IMR-90 (cell line): ENCODE measurements at places on chromosomes 2 and 18.
A peak's percentile ranks its signal among the peaks of the same experiment; 100 is the strongest.

GRCh38 chr2:203886661-203887151, 19.1 kb downstream of the CTLA4 start:
- no peak for DNase-seq

GRCh38 chr18:8471372-8471771, 137.9 kb upstream of the RAB12 start:
- DNase-seq, result no peak

DNA sequence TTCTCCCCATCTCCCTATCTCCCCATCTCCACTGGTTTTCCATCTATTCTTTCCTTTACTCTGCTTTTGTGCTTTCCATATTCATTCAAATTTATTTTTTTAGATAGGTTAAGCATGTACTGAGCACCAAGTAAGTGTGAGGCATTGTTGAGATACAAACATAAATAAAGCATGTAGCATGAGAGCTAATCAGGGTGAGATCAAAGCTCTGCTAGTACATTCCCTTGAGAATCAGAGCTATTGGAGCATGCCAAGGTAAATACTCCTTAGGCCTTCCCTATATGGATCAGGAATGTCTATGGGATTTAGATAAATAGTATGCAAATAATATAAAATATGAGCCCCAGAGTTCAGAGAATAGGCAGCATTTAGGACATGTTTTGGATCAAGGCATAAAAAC, 25.3 kb downstream of the BABAM2 start:
- DNase-seq, result peak; percentile 6

DNA sequence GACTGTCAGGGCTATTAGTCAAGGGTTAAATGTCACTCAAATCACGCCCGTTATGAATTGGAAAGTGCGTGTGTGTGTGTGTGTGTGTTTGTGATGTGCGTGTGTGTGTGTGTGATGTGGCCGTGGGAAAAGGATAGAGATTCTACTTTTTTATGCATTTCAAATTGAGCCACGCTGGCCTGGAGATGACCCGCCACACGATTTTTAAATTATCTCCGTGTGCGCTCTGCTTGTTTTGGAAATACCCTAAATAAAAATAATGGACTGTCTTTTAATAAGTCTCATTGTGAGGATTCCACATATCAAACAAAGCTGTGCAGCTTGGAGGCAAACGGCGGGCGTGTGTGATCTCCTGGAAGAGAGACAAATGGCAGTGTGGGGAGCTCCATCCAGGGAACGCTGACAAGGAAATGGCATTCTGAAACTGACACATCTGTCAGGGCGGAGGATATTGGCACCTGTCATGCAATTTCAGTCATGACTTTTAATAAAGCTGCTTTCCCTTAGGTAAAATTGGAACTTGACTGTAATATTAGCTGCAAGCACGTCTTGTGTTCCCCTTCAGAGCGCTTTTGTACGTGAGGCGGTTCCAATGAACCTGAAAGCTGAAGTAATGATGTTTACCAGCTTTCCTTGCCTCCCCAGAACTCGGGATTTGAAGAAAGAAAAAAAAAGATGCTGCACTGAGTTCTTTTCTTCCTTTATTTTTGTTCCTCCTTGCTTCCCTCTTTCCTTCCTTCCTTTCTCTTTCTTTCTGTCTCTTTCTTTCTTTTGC, 381.8 kb upstream of the SMIM21 start:
- DNase-seq, result no peak

- DNase-seq, result peak; percentile 78
These were observed 47.9 kb downstream of the SLC14A1 start for GRCh38 chr18:45771587-45772480.

DNA sequence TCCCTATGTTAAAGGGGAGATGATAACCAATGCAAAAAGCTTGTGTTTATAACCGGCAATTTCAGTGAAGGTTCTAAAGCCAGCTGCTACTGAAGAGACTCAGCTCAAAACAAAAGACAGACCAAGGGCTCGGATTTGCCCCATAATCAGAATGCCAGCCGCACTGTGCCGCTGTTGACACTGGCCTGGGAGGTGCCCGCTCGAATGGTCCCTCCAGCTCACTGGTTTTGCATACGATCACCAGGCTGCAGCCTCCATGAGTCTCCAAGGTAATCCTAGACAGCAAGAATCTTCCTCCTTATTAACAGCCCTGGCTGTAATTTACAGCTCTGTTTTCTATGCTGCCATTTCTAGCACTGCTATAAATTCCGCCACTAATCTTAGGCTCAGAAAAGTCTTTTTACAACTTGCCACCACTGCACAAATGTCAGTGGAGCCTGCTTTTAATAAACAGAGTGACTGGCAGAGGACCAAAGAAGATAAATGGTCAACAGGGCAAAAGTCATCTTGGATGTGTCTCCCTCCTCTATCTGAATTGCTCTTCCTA, 155.7 kb upstream of the SH3BP4 start:
- no peak for DNase-seq

DNA sequence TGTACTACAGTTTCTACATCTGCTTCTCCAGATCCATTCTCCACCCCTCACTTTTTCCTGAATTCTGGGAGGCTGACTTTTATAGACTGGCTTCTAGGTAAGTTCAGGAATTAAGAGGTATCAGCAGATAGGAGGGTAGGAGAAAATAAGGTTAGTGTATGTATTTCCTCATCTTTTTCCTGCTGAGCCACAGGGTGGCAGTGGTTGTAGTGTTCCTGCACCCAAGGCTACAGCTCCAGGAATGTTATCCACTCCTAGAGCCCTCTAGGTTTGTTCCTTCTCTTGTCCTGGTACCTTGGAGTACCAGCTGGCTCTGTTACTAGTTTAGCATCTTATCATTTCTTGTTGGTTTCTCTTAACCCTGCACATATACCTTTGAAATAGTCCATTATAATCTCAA, 40.7 kb upstream of the C2orf66 start:
- DNase-seq, result peak; percentile 45

GRCh38 chr2:17759805-17760204, 5.9 kb downstream of the GEN1 start:
- DNase-seq, result no peak

GRCh38 chr2:4908461-4908860, 783.7 kb upstream of the SOX11 start:
- DNase-seq, result no peak

GRCh38 chr2:85933753-85934594, 45.2 kb upstream of the ST3GAL5 start:
- DNase-seq, result peak; percentile 92

DNA sequence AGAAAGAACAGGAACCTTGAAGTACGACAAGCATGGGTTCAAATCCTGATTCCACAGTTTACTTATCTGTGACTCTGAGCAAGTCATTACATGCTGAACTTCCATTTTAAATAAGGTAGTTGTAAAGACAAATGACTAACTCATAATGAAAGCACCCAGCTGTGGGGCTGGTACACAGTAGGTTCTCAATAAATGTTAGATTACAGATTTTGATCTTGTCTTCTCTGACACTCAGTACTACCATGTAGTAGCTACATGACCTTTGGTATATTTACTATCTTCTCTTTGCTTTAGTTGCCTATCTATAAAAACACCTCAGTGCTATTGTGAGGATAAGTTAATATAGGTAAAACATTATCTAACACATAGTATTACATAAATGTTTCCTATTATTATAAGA, 3.2 kb downstream of the TRAK2 start:
- DNase-seq, result no peak

DNA sequence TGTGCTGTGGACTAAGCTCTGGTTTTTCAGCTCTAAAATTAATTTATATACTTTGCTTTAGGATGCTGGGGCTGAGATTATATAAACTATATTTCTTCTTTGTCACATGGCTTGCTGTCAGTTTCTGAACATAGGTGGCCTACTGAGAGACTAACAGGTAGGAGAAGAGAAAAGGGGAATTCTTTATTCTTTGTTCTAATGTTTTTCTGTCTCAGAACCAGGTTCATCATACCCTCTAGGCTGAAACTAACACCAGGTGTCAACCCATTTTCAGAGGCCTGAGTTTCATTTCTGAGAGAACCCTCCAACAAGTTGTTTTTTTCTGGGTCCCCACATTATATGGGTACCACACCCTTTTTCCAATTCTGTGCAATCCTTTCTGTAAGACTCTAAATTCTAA, 843.6 kb downstream of the TRIB2 start:
- no peak for DNase-seq

DNA sequence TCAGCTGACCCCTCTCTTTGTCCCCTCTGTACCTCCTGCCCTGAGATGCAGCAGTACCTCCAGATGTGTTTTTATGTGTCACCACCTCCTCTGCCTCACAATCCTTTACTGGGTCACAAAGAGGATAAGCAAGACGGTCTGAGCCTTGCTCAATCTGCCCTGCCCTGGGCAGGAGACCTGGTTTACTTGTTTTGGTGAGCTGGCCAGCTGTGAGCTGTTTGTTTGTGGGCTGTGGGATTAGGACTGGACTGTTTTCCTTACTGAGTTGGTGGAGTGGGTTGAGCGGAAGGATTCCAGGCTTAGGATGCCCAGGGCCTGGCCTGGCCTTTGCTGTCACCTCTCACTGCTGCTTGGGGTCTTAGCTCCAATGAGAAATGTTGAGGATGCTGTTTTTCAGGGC, 299.5 kb downstream of the SRBD1 start:
- no peak for DNase-seq

DNA sequence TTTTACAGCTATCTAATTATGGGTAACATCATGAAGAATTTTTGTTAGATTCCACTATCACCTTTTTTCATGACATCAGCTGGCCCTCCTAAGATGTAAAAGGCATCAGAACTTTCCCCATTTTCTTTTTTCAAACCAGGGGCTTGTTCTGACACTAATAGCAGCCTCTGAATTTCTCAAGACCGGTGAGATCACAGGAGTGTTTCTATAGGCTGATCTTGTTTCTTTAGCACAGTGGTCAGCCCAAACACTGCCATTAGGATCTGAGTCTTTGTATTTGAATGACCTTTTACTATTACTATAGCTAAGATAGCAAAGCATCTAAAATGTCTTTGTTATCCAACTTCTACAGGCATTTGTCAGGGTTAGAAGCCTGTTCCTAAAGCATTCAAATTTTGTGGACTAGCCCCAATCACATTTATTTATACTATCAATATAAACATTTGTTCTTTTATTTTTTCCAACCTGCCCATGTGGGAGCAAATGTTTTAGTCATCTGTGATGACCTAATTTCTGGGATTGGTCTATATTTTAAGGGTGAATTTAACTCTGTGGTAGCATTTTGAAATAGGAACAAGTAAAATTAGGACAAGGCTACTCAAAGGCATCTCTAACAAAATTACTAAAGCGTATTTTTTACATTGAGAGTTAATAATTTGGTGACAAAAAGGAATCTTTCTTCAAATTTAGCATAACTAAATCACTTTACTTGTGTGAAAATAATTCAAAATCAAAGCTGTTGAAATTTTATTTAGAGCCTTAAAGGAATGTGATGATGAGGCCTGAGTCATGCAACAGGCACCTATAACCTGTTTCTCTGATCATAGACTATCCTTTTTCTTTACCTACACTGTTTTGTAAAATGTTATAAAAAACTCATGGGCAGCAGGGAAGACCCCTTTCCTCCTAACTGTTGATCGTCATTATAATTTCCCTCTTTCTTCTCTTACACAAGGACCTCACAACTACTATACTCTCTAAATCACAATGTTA, 39.3 kb downstream of the ZAP70 start:
- peak; percentile 59 for DNase-seq

DNA sequence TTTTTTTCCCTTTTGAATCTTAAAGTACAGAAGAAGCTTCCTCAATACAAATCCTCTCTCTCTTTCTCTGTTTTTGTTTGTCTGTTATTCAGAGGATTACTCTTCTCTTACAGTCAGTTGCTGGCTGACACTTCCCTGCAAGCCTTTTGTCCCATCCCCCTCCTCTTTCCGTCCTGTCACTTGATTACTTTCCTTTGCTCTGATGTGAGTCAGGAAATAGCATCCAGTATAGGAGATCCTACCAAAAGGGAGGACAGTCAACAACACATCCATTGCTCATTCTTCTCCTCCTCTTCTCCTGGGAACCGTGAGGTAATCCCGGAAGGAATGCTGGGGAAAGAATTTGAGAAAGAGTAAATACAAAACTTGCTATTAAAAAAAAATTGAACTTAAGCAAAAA, 79.3 kb upstream of the SCN7A start:
- DNase-seq, result peak; percentile 77
